Hair follicular keratinocyte (primary cell): ENCODE measurements at places on chromosomes 12 and 14. TPM values are rescaled to one million over a fixed set of nuclear protein-coding genes. Genes with fewer than 3 reads are reported as not detected.

Gene STAC3
- total RNA-seq: 0.11 TPM in 1 of 2 replicates, not detected in the other

Gene SLC25A21
- total RNA-seq: 0.23 and 0.34 TPM in 2 replicates

Gene E2F7
- 7.8 and 10.8 TPM in 2 replicates for total RNA-seq

Gene FAIM2
- total RNA-seq: not detected in 2 replicates

Gene ZNF384
- 11.6 and 14.3 TPM in 2 replicates for total RNA-seq

Gene RAB15
- 0.08 and 0.30 TPM in 2 replicates for total RNA-seq

Gene HELB
- total RNA-seq: 1.8 and 2.2 TPM in 2 replicates

Gene PDE3A
- total RNA-seq: 0.08 TPM in 1 of 2 replicates, not detected in the other

Gene SCAF11
- total RNA-seq: 44.9 and 70.4 TPM in 2 replicates

Gene RASSF9
- 2.7 and 4.0 TPM in 2 replicates for total RNA-seq
